ENCODE measurements at places on chromosomes 2 and 18. TPM values are rescaled to one million over a fixed set of nuclear protein-coding genes. Genes with fewer than 3 reads are reported as not detected.
A peak's percentile ranks its signal among the peaks of the same experiment; 100 is the strongest.

GRCh38 chr2:167843217-167843616, 404.2 kb downstream of the STK39 start:
- H3K27ac ChIP-seq, result no peak overlapping the region
- H3K4me1 ChIP-seq, result no peaks in the 10 kb centered on the region
- no peaks in the 10 kb centered on the region for H3K36me3 ChIP-seq
- no peak overlapping the region for H3K4me3 ChIP-seq

Gene CCDC85A
- polyA plus RNA-seq, result 2.0 TPM

- peaks cover 50% of the 10 kb centered on the region for H3K4me1 ChIP-seq
- H3K27me3 ChIP-seq, result no peaks in the 10 kb centered on the region
- H3K36me3 ChIP-seq, result no peaks in the 10 kb centered on the region
Measured at GRCh38 chr2:36405183-36405582, 49.6 kb downstream of the CRIM1 start.

- no peaks in the 10 kb centered on the region for H3K4me1 ChIP-seq
- no peaks in the 10 kb centered on the region for H3K36me3 ChIP-seq
- H3K27ac ChIP-seq, result no peak overlapping the region
- no peaks in the 10 kb centered on the region for H3K27me3 ChIP-seq
- no peak for DNase-seq
- no peak overlapping the region for H3K4me3 ChIP-seq
Measured at GRCh38 chr2:232893834-232894233, 23.8 kb downstream of the SNORC start.

Gene ZNF385B
- 4.6 TPM for polyA plus RNA-seq

- no peak overlapping the region for H3K27ac ChIP-seq
- no peak for DNase-seq
- no peaks in the 10 kb centered on the region for H3K36me3 ChIP-seq
- no peaks in the 10 kb centered on the region for H3K4me1 ChIP-seq
- H3K27me3 ChIP-seq, result no peaks in the 10 kb centered on the region
Measured at GRCh38 chr2:60745761-60746160, 10.3 kb upstream of the PAPOLG start.

DNA sequence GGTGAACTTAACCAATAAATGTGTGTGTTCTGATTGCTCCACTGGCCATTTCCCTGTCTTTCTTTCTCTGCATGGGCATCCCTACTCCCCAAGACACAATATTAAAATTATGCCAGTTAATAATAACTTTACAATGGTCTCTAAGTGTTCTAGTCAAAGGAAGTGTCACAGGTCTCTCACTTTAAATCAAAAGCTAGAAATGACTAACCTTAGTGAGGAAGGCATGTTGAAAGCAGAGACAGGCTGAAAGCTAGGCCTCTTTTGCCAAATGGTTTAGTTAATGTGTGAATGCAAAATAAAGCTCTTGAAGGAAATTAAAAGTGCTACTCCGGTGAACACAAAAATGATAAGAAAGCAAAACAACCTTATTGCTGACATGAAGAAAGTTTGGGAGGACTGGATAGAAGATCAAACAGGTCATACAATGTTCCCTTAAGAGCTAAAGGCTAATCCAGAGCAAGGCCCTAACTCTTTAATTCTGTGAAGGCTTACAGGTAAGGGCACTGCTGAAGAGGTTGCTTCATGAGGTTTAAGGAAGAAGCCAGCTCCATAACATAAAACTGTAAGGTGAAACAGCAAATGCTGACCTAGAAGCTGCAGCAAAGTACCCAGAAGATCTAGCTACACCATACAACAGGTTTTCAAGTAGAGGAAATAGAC, 44.0 kb upstream of the ARHGAP15 start:
- no peak for DNase-seq
- no peaks in the 10 kb centered on the region for H3K27me3 ChIP-seq
- no peak overlapping the region for H3K27ac ChIP-seq
- H3K4me1 ChIP-seq, result peaks cover 28% of the 10 kb centered on the region
- no peak overlapping the region for H3K4me3 ChIP-seq

- no peak for DNase-seq
- H3K27ac ChIP-seq, result no peak overlapping the region
- no peaks in the 10 kb centered on the region for H3K4me1 ChIP-seq
- H3K27me3 ChIP-seq, result no peaks in the 10 kb centered on the region
- H3K4me3 ChIP-seq, result no peak overlapping the region
Measured at GRCh38 chr2:31108561-31109286, 29.5 kb downstream of the GALNT14 start.

DNA sequence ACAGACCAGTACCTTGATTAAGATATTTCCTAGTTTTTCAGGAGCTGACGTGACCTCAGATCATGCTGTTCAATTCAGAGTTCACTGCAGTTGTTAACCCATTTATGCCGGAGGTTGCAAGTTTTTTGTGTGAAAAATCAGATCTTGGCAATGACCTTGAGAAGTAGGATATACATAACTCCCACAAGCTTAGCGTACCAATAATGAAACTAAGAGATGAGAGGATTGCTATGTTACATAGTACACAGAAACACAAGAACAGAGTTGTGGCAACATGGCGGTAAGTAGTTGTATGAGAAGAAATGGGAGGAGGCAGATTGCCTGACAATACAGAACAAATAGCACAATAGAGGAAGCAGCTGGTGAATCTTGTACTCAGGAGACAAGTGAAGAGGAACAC, 39.1 kb downstream of the PPIG start:
- H3K27ac ChIP-seq, result no peak overlapping the region
- no peak overlapping the region for H3K4me3 ChIP-seq
- H3K27me3 ChIP-seq, result no peaks in the 10 kb centered on the region
- H3K4me1 ChIP-seq, result no peaks in the 10 kb centered on the region

- H3K36me3 ChIP-seq, result no peaks in the 10 kb centered on the region
- DNase-seq, result no peak
- peaks cover 21% of the 10 kb centered on the region for H3K4me1 ChIP-seq
- no peak overlapping the region for H3K4me3 ChIP-seq
- no peaks in the 10 kb centered on the region for H3K27me3 ChIP-seq
- H3K27ac ChIP-seq, result peak overlapping the region; percentile 74
Measured at GRCh38 chr2:42132191-42132965, 36.8 kb upstream of the EML4 start.

Gene AMER3
- 0.13 TPM for polyA plus RNA-seq

- no peak overlapping the region for H3K4me3 ChIP-seq
- DNase-seq, result no peak
- H3K4me1 ChIP-seq, result peaks cover 2% of the 10 kb centered on the region
- H3K27me3 ChIP-seq, result no peaks in the 10 kb centered on the region
- H3K36me3 ChIP-seq, result no peaks in the 10 kb centered on the region
- H3K27ac ChIP-seq, result no peak overlapping the region
Measured at GRCh38 chr18:54769526-54770464, 58.5 kb upstream of the RAB27B start.

Gene PID1
- polyA plus RNA-seq, result 19.9 TPM

DNA sequence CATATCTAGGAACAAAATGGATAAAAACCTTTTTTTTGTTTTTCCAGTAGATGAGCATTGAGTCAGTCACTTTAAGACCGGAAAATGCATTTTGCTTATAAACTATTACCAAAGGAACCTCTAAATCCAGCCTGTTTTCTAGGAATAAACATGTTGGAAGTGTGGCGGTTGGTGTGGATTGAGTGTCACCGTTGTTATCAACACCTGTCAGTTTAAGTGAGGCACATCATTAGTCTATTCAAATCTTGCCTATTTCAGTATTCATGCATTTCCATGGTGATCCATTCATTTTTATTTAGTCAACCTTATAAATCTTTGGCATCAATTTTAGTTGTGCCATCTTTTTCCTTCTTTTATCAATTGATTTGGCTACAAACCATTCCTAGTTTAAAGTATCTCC, 3.3 kb downstream of the KLHL29 start:
- no peak overlapping the region for H3K27ac ChIP-seq
- H3K4me1 ChIP-seq, result peaks cover 5% of the 10 kb centered on the region

DNA sequence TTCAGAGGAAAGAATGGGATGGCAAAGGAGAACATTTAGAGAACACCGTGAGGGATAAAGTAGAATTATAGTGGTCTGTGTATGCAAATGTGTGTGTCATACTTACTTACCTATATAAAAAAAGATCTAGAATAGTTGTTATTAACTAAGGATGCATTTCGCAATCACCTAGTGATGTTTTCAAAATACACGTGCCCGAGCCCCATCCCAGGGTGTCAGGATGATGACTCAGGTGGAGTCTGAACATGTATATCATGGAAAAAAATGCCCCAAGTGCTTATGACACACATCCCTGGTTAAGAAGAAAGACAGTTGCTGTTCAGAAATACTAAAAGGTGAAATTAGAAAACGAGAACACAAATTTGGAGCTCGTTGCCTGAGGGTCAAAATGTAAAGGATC, 109.0 kb downstream of the CERS6 start:
- no peaks in the 10 kb centered on the region for H3K27me3 ChIP-seq
- H3K4me1 ChIP-seq, result no peaks in the 10 kb centered on the region
- H3K36me3 ChIP-seq, result peaks cover 4% of the 10 kb centered on the region
- DNase-seq, result no peak

- DNase-seq, result no peak
- no peak overlapping the region for H3K27ac ChIP-seq
- peaks cover 36% of the 10 kb centered on the region for H3K4me1 ChIP-seq
- no peaks in the 10 kb centered on the region for H3K27me3 ChIP-seq
- no peak overlapping the region for H3K4me3 ChIP-seq
Measured at GRCh38 chr2:231294571-231295362, 96.3 kb downstream of the ARMC9 start.

- H3K4me1 ChIP-seq, result no peaks in the 10 kb centered on the region
- no peaks in the 10 kb centered on the region for H3K36me3 ChIP-seq
- no peaks in the 10 kb centered on the region for H3K27me3 ChIP-seq
- no peak overlapping the region for H3K4me3 ChIP-seq
- H3K27ac ChIP-seq, result no peak overlapping the region
- DNase-seq, result no peak
Measured at GRCh38 chr18:4986066-4986465, 211.0 kb downstream of the AKAIN1 start.

GRCh38 chr2:85189606-85190270, 56.5 kb downstream of the TCF7L1 start:
- H3K4me3 ChIP-seq, result no peak overlapping the region
- no peak overlapping the region for H3K27ac ChIP-seq
- H3K4me1 ChIP-seq, result peaks cover 6% of the 10 kb centered on the region
- no peaks in the 10 kb centered on the region for H3K27me3 ChIP-seq

DNA sequence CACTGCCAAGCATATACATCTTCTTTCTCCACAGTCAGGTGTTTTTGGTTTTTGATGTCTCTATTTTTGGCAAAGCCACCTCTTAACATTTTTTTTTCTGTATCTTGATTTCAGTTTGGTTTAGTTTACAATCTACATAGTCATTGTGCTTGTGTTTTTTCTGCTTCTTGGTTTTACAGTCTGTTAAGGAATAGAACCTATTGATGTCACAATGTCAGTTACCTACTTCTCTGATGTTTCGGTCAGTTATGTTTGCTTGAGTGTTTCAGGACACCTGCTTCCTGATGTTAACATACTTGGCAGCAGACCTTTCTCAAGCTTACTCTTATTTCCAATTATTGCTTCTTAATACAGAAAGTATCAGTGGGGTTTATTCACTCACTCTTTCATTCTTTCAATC, 253.3 kb downstream of the SPAG16 start:
- DNase-seq, result no peak
- H3K4me3 ChIP-seq, result no peak overlapping the region
- no peaks in the 10 kb centered on the region for H3K4me1 ChIP-seq

DNA sequence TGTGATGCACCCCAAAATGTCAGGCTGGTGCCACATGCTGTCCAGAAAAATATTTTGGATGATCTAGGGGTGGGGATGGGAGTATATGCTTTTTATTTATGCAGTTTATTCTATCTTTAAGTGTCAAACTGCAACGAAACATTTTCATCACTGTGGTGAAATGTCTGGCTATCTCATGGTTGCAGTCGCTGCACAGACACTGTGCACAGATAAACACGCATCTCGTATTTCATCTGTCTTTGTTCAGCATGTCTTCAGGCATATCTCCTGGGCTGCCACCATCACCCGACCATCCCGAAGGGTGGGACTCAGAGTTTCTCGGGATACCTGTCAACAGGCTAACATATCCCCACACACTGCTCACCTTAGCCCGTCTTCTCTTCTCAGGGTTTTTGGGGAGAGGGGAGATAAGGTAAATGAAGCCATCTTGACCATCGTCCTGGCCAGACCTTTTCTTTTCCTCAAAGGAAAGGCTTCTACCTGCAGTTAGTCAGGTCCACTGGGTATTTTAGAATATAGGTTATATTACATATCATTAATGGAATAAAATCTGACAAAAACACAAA, 80.7 kb upstream of the NABP1 start:
- no peak overlapping the region for H3K4me3 ChIP-seq
- no peak overlapping the region for H3K27ac ChIP-seq
- no peaks in the 10 kb centered on the region for H3K36me3 ChIP-seq
- H3K27me3 ChIP-seq, result no peaks in the 10 kb centered on the region
- H3K4me1 ChIP-seq, result no peaks in the 10 kb centered on the region

DNA sequence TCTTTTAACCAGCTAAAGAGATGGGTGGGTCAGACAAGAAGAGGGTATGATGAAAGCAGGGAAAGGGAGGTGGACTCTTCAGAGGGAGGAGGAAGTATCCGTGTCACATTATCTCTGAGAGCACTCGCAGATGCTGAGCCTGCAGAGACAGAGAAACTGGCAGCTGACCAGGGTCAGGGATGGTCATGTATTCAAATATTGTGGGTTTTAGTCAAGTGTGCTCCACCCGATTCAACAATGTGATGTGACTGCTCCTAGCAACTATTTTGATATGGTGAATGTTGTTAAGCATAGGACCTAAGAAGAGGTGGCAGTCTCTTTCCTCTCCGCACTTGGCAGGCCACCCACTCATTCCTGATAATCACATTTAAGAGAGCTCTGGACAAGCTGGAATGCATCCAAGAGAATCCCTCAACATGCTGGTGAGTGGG, 1.3 kb upstream of the CLIP4 start:
- peak; percentile 89 for DNase-seq
- H3K27ac ChIP-seq, result peak overlapping the region; percentile 84
- H3K27me3 ChIP-seq, result no peaks in the 10 kb centered on the region
- peak overlapping the region; percentile 53 for H3K4me3 ChIP-seq
- H3K4me1 ChIP-seq, result peaks cover 7% of the 10 kb centered on the region

- no peak overlapping the region for H3K4me3 ChIP-seq
- H3K27ac ChIP-seq, result no peak overlapping the region
- DNase-seq, result no peak
- no peaks in the 10 kb centered on the region for H3K36me3 ChIP-seq
- no peaks in the 10 kb centered on the region for H3K27me3 ChIP-seq
- H3K4me1 ChIP-seq, result no peaks in the 10 kb centered on the region
Measured at GRCh38 chr2:11711354-11711716, 35.1 kb upstream of the LPIN1 start.
